ENCODE measurements at places on chromosomes 2 and 18.

- no peak for DNase-seq
Observed at GRCh38 chr18:57004366-57005121, 142.3 kb upstream of the BOD1L2 start.

DNA sequence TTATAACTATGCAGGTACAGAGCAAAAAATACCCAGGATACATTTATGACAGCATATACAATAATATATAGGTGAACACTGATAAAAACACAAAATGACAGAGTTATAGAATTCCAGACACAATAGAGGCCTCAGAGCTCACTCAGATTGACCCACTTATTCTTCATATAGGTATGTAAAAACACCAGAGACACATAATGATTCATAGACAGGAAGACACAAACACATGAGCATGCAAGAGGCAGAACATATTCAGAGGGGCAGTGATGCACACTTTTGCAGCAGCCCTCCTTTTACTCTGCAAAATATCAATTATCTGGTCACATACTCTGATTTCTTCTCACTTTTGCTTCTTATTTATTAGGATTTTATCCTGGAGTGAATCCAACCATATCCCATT is 633.3 kb upstream of the ACVR2A start:
- DNase-seq = no peak

DNA sequence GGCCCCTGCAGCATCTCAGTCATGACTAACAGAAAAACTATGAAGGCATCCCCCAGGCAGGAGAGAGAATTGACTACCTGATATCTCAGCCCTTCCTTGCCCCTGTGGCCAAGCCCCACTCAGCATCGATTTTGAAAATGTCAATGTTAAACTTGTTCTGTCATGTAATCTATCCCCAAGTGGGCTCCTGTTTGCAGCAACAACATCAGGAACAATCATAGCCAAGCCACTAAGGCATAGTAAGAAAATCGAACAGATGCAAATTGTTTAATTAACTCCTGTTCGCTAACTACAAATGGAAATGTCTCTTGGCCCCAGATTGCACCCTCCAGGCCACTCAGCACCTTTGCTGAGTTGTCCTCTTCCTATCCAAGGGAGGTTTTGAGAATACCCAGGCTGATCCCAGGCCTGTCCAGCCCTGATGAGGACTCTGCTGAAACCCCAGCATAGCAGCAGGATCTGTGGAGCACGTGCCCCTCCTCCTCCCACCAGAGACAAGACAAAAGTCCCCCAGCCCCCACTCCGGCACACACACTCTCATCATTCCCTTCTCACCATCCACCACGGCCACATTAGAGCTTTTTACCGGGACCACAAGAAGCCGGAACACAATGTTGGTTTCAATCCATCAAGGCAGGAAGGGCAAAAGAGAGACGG is 150.1 kb downstream of the TNS1 start:
- no peak for DNase-seq

DNA sequence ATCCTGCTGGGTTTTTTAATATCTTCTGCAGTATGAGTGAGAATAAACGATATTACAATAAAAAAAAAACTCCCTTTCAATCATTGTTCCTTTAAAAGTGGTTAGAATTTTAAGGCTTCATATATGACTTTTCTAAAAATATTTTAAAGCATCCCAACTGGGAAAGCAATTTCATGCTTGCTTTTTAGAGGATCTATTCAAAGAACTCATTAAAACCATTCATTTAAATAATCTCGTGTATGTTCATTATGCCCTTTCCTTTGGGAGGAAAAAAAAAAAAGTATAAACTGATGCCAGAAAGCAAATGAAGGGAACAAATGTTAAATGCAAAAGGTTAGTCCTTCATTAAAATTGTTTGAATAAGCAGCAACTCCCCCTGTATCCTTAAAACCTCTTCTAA is 81.2 kb downstream of the XIRP2 start:
- DNase-seq = no peak

DNA sequence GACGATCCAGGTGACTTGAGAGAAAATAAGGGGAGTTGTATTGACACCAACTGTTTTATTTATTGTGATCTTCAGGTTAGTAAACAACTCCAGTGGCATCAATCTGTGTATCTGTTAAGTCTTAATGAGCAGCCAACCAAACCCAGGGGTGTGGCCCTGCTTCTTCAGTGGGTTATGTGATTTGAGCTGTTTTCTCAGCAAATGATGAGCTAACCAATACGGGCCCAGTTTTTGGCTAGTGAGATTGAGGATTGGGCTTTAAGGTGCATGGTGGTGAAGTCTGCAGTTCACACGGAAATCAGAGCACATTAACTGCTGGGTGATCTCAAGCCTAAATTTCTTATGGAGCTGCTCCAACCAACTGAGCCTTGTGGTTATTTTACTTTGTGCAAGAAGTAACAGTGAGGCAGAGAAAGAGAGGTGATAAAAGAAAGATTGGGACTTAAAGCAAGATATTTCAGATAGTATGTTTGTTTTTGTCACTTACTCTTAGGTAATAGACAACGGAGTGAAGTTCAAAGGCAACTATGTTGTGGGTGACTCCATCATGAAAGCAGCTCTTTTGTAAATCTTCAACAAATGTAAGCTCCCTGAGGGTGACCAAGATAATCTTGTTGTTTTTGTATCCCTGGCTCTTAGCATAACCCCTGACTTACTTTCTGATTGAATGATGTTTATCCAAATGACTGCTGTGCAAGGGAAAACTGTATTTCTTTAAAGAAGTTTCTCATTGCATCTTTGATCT is 2.4 kb downstream of the MTCL1 start:
- DNase-seq = no peak

GRCh38 chr18:23900994-23901393 is 113.6 kb upstream of the TTC39C start:
- no peak for DNase-seq

DNA sequence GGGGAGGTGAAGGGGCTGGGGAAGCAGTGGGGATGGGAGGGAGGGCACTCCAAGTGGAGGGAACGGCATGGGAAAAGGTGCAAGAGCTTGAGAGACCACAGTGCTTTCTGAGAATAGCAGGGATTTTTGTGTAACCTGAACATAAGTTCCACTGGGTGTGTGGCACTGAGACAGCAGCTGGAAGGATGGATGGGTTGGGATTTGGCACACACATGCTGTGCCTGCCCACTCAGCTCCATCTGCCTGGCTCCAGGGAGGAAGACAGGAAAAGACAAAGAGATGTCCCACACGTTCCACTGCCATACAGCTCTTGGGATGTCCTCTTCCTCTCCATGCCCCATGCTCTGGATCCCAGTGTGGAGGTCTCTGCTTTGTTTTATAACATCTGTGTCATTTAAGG is 114.1 kb upstream of the TEX51 start:
- no peak for DNase-seq

- DNase-seq = no peak
Observed at GRCh38 chr2:118986738-118987137, 44.7 kb downstream of the MARCO start.

- DNase-seq = no peak
Observed at GRCh38 chr2:76128622-76129021, 417.9 kb upstream of the GCFC2 start.

DNA sequence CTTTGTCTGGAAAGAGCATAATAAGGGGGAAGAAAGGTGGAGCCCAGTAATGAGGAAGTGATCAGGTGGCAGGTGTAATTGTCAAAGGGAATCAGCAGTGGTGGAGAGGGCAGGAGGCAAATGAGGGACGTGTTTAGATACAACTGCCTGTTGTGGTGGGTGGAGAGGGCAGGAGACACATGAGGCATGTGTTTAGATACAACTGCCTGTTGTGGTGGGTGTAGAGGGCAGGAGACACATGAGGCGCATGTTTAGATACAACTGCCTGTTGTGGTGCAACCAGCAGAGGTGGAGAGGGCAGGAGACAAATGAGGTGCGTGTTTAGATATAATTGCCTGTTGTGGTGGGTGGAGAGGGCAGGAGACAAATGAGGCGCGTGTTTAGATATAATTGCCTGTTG is 173.1 kb downstream of the ANKRD30B start:
- DNase-seq = no peak

DNA sequence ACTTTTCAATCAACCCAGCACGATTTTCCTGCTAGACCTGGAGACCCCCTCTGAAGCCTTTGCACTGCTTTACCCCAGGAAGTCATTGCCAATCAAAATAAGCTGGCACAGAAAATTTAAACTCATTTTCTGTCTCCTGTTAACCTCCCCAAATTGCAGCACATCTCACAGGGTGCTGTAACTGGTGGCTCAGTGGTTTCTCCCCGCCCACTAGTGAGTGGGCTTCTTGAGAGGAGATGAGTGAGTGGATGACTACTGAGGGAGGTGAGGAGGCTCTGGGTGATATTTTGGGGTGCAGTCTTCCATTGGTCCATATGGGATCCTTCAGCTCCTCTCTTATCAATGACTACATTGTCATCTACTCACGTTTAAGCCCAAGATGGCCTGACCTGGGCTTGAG is 239.8 kb upstream of the HS6ST1 start:
- DNase-seq = no peak

- DNase-seq = no peak
Observed at GRCh38 chr2:22893761-22894517, 491.0 kb upstream of the KLHL29 start.

- DNase-seq = no peak
Observed at GRCh38 chr18:66867653-66868052, 263.8 kb upstream of the CDH19 start.

DNA sequence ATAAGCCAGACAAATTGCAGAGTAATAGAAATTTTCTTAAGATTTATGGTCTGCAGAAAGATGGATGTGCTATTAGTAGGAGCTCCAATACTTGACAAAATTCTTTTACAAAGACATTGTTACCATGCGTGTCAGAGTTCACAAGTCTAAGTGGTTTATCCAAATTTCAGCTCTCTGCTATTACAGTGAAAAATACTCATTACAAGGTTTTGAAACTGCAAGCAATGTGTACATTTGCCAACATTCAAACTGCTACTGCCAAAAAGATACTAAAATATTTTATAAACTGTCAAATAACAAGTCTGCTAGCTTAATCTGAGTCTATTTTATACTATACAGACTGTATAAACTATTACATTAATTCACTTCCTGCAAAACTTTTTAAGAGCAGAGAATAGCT is 1341.5 kb upstream of the ACVR2A start:
- no peak for DNase-seq

GRCh38 chr2:146591908-146592307 is 1252.9 kb upstream of the ACVR2A start:
- DNase-seq = no peak

- DNase-seq = no peak
Observed at GRCh38 chr2:96895746-96896651, 26.1 kb upstream of the SEMA4C start.

DNA sequence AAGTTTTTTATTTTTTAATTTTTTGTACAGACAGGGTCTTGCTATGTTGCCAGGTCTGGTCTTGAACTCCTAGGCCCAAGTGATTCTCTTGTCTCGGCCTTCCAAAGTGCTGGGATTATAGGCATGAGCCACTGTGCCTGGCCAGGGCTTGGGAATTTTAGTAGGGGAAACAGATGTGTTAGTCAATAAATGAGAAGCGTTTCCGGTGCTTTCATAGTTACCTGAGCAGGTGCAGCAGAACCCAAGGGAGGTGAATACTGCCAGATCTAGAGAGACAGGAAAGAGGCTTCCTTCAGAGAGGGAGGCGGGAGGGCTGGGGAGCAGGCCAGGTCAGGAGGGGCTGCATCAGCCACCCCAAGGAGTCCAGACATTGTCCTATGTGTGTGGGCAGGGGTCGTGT is 30.5 kb upstream of the IMPA2 start:
- no peak for DNase-seq

GRCh38 chr18:3097082-3097481 is 84.1 kb upstream of the LPIN2 start:
- DNase-seq = no peak

- DNase-seq = no peak
Observed at GRCh38 chr2:223095207-223095606, 43.2 kb downstream of the KCNE4 start.

DNA sequence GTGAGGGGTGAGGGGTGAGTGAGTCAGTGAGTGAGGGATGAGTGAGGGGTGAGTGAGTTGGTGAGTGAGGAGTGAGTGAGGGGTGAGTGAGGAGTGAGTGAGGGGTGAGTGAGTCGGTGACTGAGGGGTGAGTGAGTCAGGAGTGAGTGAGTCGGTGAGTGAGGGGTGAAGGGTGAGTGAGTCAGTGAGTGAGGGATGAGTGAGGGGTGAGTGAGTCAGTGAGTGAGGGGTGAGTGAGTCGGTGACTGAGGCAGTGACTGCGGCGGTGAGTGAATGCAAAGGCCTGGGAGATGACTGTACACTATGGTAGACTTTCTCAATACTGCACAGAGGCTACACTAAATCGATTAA is 16.6 kb downstream of the THAP4 start:
- no peak for DNase-seq

DNA sequence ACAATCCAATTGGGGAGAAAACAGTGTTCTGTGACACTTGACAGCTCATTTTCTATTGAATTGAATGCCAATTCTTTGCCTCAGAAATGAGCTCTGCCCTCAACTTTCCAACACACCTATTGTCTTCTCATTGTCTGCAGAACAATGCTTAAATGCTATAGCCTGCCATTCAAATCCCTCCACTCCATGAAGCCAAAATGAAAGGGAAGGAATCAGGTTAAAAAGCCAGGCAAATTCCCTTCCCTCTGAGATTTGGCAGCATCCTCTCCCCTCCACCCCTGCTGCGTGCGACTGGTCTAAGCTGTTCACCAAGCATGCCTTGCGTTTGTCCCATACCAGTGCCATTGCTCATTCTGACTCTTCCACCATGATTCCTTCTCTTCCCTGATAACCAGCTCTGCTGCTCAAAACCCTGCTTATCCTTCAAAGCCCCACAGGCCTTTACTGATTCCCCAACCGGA is 32.4 kb upstream of the TMEM131 start:
- DNase-seq = no peak
